ENCODE measurements at places on chromosomes 1 and 21.

DNA sequence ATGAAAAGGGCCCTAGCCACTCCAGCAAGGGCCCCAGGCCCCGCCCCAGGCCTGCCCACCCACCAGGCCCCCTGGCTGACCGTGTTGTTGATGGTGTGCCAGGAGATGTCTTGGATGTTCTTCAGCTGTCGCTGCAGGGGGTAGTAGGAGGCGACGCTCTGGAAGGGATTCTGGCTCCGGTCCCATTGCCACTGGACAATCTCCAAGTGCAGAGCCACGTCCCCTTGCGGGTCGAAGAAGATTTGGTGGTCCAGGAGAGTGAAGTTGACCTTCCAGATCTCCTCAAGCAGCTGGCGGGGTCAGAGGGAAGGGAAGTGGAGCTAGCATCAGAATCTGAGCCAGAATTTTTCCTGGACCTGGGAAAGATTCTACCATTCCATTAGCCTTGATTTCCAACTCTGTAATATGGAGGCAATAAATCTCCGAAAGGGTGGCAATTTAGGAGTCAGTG lies 10.2 kb downstream of the TAS1R2 start:
- DNase-seq: no peak

- DNase-seq: no peak
Observed at GRCh38 chr1:118306851-118307250, 121.8 kb upstream of the SPAG17 start.

GRCh38 chr1:2208309-2209239 lies 14.0 kb upstream of the FAAP20 start:
- DNase-seq: no peak

- no peak for DNase-seq
Observed at GRCh38 chr1:1280782-1281481, 696 bp downstream of the SCNN1D start.

- DNase-seq: no peak
Observed at GRCh38 chr1:13788795-13789194, 88.8 kb downstream of the PRDM2 start.

GRCh38 chr1:28160782-28161266 lies 15.7 kb downstream of the PTAFR start:
- no peak for DNase-seq

DNA sequence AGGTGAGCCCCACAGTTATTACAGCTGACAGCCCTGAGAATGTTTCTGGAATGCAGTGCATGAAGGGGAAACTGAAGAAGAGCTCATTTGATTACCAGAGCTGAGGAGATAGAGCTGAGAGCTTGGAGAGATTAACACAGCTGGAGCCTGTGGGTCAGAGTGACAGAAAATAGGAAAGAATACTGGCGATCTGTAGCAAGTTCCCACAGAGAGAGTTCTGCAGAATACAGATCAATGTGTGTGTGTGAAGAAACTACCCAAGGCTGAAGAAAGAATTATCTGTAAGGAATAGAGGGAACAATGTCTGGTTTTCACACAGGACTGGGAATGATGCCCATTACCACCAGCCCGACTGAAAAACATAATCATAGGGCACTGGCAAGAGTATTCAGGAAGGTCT lies 103.6 kb upstream of the SNX7 start:
- no peak for DNase-seq

- no peak for DNase-seq
Observed at GRCh38 chr1:19305880-19306279, 6.1 kb downstream of the AKR7A2 start.

DNA sequence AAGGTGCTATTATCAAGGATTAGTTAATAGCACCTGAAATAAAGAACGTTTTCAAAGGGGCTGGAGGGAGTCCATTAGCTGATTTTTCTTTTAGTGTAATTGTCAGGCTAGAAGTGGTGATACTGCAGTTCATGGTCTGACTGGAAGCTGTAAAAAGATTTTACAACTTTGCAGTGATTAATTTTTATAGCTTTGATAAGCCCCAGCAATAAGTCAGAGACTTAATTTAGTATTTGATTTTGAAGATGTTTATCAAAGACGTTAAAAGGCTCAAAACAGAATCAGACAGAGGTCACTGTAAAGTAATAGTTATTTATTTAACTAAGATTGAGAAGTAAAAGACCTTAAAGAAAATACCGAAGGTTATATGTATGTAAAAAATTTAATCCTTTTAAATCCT lies 165.5 kb upstream of the FMN2 start:
- no peak for DNase-seq

DNA sequence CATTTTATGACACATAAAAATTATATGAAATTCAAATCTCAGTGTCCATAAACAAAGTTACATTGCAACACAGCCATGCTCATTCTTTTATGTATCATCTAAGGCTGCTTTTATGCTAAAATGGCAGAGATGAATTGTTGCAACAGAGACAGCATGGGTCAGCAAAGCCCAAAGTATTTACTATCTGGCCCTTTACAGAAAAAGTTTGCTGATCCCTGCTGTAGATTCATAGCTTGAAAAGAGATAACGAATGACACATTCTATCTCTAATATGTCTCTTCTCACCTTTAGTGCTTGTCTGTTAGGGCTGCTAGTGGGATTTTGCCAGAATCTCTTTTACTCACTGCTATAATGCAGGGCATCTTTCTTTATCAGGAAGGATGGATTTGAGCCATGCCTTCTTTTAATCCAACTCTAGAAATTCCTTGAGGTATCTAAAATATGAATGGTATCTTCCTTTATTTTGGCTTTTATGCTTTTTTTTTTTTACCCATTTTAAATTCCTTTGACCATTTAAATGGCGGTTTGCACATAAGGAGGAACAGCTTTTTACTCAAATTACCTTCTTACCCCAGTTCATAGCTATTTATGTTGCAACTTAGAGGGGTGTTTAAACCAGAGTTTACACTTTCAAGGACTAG lies 598.2 kb downstream of the PLPP3 start:
- no peak for DNase-seq

DNA sequence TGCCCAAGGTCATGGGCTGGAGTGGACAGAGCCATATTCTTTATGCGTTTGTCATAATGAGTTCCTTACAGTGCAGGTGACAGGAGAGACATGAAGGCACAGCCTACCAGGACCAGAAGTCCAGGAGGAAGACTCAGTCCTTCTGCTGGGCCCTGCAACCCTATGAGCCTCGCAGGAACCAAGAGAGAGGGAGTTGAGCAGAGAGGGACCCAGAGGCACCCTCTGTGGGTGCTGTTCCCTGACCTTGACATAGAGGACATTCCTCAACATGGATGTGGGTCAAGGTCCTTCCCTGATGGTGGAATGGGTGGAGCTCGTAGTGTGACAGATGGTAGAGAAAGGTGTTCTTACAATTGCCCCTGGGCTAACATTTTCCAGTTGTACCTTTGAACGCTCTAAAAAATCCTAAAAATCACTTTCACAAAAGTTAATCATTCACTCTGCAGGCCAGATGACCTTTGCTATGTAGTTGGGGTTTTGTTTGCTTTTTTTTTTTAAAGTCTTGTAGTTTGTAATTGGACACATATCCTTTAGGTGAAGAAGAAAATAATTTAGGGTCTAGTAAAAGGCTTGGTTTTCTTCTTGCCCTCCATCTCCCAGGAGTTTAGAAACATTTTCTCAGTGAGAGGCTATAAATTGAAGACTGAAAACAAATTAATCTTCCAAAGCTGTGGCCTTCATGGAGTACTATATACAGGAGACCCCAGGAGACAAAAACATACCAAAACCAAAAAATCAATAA lies 41.9 kb downstream of the MAB21L3 start:
- DNase-seq: no peak

DNA sequence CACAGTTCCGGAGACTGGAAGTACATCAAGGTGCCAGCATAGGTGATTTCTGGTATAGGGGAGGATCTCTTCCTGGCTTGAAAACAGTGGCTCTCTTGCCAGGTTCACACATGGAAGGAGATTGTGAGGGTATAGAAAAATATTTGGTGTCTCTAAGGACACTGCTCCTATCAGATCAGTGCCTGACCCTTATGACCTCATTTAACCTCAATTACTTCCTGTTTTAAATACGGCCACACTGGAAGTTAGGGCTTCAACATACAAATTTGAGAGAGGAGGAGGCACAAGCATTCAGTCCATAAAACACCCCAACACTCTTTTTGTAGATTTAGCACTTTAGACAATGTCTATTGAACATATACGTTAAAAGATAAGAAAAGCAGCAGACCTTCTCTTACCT lies 37.0 kb downstream of the COL6A1 start:
- no peak for DNase-seq

DNA sequence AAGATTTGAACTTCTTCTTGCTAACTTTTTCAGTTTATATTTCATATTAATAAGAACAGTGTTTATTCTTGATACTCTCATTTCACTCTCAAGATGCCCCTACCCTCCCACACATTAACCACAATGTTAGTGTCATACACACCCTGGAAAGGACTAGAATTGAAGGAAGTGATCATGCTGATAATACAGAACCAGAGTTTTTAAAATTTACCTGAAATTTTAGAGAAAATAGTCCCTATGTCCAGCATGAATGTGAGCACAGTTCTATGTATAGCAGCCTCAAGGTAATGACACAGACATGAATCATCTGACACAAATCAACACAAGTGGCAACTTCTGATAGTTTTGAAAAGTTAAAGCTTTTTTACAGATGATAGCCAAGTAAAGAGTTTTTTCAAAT lies 26.0 kb downstream of the RGS1 start:
- DNase-seq: no peak

GRCh38 chr1:191163621-191164020 lies 686.0 kb upstream of the BRINP3 start:
- no peak for DNase-seq

- no peak for DNase-seq
Observed at GRCh38 chr1:97814121-97814520, 106.7 kb downstream of the DPYD start.

GRCh38 chr1:244642526-244642925 lies 10.4 kb upstream of the DESI2 start:
- no peak for DNase-seq

GRCh38 chr1:178875936-178876335 lies 5.1 kb upstream of the ANGPTL1 start:
- no peak for DNase-seq

DNA sequence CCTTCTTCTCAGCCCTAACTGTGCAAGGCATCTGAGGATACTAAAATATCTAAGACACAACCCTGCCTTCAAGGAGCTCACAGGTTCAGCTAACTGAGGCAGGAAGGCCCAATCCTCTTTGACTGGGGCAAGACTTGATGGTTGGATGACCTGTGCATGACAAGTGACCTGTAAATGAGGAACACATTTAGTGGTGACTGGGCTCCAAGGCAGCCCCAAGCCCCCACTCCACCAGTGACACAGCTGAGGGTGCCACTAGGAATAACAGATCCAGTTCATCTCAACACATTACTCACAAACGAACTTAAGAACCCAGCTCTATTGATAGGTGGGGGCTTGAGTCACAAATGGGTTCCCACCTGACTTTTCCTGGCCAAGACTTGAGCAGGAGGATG lies 244.7 kb upstream of the IRF2BP2 start:
- no peak for DNase-seq

DNA sequence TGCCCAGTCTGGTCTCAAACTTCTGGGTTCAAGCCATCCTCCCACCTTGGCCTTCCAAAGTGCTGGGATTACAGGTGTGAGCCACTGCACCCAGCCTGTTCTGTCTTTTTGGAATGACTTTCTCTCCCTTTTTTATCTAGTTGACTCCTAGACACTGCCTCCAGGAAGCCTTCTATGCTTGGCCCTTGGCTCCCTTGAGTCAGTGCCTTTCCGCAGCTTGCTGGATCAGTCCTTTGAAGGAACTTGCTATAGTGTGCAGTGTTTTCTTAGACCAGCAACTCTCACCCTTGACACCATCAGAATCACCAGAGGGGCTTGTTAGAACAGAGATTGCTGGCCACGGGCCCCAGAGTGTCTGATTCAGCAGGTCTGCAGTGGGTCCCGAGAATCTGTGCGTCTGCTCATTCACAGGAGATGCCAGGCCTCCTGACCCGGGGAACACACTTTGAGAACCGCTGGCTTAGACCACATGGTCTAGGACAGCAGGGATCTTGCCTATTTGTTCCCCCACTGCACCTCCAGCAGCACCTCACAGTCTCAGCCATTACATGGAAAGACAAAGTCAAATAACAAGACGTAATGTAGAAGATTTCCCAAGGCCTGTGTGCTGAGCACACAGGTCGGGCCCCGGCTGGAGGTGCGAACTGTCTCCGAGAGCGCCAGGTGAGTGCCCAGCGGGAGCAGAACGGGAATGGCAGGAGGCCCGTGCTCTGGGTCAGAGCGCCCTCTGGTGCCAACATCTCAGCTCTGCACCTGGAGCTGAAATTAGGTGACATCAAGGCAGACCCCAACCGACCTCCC lies 27.4 kb upstream of the CTPS1 start:
- DNase-seq: peak; percentile 77

- peak; percentile 78 for DNase-seq
Observed at GRCh38 chr1:234326497-234327366, 46.5 kb upstream of the COA6 start.

- DNase-seq: no peak
Observed at GRCh38 chr1:39275836-39276507, 71.5 kb downstream of the MACF1 start.

DNA sequence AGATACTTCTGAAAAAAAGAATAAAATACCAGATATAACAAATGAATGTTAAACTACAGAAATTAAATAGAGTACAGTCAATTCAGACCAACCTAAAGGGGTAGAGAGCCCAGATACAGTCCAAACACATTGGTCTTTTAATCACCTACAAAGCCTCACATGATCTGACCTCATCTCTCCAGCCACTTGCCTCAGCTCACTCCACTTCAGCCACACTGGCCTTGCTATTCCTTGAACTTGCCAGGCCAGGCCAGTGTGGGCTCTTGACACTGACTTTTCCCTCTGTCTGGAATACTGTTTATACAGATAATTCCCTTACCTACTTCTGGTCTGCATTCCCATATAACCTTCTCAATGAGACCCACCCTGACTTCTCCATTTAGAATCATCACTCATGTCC lies 17.0 kb upstream of the PPIE start:
- no peak for DNase-seq

DNA sequence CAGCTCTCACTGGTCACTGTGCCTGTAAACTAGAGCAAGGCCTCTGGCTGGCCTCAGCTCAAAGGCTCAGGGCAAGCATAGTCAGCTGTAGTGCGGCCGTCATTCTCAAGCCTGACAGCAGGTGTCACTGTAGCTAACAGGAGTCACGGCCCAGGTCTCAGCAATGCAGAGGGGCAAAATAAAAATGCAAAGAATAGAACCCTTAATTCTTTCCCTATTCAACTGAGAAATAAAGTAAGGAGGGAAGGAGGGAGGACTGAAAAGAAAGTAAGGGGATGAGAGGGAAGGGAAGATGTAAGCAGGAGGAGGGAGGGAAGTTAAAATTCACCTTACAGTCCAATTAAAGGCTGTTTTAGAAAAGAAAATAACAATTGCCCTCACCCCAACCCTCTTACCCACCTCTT lies 106.1 kb downstream of the KIAA0319L start:
- DNase-seq: peak; percentile 87

All from activated naive CD4-positive, alpha-beta T cell treated with anti-CD3 and anti-CD28 coated beads, Interleukin-2, amount 10 ng/mL, durations not matched to agents 7 days and 5 days (primary cell).